ENCODE measurements at places on chromosomes 6 and 20. TPM values are rescaled to one million over a fixed set of nuclear protein-coding genes. Genes with fewer than 3 reads are reported as not detected.

Gene HINT3
- 10.4 TPM for polyA plus RNA-seq

Gene SLC35D3
- polyA plus RNA-seq = not detected

Gene VSX1
- not detected for polyA plus RNA-seq

Gene NRN1
- 0.61 TPM for polyA plus RNA-seq

Gene BLOC1S5
- polyA plus RNA-seq = 27.9 TPM

Gene CGA
- polyA plus RNA-seq = not detected

Gene TIAM2
- polyA plus RNA-seq = 1.1 TPM

Gene ATP6V1G2
- polyA plus RNA-seq = 1.4 TPM

Gene TUBB1
- 0.10 TPM for polyA plus RNA-seq

Gene SPINT4
- polyA plus RNA-seq = not detected

Gene TSPO2
- polyA plus RNA-seq = not detected

Gene PRPH2
- polyA plus RNA-seq = 0.07 TPM

Gene ANKRD66
- not detected for polyA plus RNA-seq

Gene MAK
- polyA plus RNA-seq = not detected

Gene KCNK5
- 0.97 TPM for polyA plus RNA-seq

Gene CD24
- not detected for polyA plus RNA-seq

Gene WRNIP1
- polyA plus RNA-seq = 55.8 TPM

GRCh38 chr20:11128220-11128718, 454.5 kb upstream of the JAG1 start:
- H3K27me3 ChIP-seq = no peaks in the 10 kb centered on the region
- H3K4me1 ChIP-seq = no peaks in the 10 kb centered on the region
- no peaks in the 10 kb centered on the region for H3K36me3 ChIP-seq

DNA sequence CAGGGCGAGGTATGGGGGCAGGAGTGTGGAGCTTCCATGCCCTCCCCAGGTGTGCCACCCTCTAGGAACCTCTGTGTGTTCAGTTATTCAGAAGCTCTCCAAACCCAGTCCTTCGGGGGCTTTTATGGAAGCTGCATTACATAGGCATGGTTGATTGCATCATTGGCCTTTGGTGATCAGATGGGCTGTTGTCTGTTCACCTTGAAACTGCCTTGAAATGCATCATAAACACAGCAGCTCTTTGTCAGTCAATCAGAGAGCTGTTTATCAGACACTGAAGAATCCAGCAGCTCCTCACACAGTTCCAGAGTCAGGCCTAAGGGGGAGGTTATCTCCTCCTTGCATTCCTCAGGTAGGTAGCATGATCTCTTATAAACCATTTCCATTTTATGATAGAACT, 62.4 kb downstream of the E2F3 start:
- DNase-seq = no peak
- H3K27ac ChIP-seq = no peak overlapping the region
- H3K36me3 ChIP-seq = no peaks in the 10 kb centered on the region

GRCh38 chr6:75499640-75500039, 6.0 kb upstream of the FILIP1 start:
- H3K36me3 ChIP-seq = no peaks in the 10 kb centered on the region
- DNase-seq = no peak
- peaks cover 7% of the 10 kb centered on the region for H3K4me1 ChIP-seq
- no peak overlapping the region for H3K4me3 ChIP-seq
- H3K27me3 ChIP-seq = no peaks in the 10 kb centered on the region
- H3K27ac ChIP-seq = no peak overlapping the region

GRCh38 chr6:143940011-143940597, 68.0 kb downstream of the PLAGL1 start:
- H3K4me1 ChIP-seq = peaks cover 4% of the 10 kb centered on the region
- H3K4me3 ChIP-seq = no peak overlapping the region
- DNase-seq = peak; percentile 45
- H3K27ac ChIP-seq = no peak overlapping the region
- no peaks in the 10 kb centered on the region for H3K36me3 ChIP-seq

- no peak overlapping the region for H3K4me3 ChIP-seq
- no peak for DNase-seq
- no peak overlapping the region for H3K27ac ChIP-seq
- peaks cover 21% of the 10 kb centered on the region for H3K4me1 ChIP-seq
These were observed 44.6 kb downstream of the SESN1 start for GRCh38 chr6:109050012-109050411.

GRCh38 chr6:41691426-41692079, 43.9 kb downstream of the TFEB start:
- DNase-seq = no peak
- no peak overlapping the region for H3K4me3 ChIP-seq
- H3K4me1 ChIP-seq = no peaks in the 10 kb centered on the region
- no peaks in the 10 kb centered on the region for H3K27me3 ChIP-seq
- H3K36me3 ChIP-seq = no peaks in the 10 kb centered on the region
- H3K27ac ChIP-seq = no peak overlapping the region

DNA sequence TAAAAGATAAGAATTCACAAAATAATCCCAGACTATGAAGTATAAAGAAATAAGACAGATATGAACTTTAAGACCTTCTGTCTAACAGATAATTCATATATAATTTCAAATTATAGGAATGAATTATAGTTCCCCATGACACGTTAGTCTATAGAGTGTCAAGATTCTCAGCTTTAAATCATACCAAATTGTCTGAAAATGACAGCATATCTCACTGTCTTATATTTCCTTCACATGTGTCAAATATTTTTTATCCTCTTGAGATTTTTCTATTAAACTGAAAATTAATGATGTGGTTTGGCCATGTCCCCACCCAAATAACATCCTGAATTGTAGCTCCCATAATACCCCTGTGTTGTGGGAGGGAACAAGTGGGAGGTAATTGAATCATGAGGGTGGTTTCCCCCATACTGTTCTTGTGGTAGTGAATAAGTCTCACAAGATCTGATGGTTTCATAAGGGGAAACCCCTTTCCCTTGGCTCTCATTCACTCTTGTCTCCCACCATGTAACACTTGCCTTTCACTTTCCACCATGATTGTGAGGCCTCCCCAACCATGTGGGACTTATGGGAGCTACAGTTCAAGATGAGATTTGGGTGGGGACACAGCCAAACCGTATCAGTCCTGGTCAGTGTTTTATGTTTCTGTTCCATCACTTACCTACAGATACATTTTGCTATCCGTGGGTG, 825.3 kb upstream of the GJE1 start:
- no peak overlapping the region for H3K4me3 ChIP-seq
- H3K27ac ChIP-seq = no peak overlapping the region
- H3K27me3 ChIP-seq = no peaks in the 10 kb centered on the region
- H3K4me1 ChIP-seq = no peaks in the 10 kb centered on the region

DNA sequence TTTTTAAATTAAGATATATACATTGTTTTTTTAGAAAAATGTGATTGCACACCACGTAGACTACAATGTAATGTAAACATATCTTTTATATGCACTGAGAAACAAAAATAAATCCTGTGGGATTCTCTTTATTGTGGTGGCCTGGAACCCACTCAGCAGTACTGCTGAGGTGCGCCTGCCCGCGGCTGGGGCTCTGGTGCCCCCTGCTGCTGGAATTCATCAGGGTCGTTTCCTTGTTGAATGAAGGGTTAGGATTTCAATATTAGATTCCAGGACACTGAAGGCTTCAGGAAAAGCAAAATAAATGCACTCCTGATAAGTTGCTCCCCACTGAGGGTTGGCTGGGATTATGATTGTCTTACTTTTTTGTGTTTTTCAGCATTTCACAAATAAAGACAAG, 175.8 kb upstream of the GGTLC1 start:
- DNase-seq = no peak
- no peaks in the 10 kb centered on the region for H3K27me3 ChIP-seq
- no peak overlapping the region for H3K27ac ChIP-seq
- no peak overlapping the region for H3K4me3 ChIP-seq

- no peaks in the 10 kb centered on the region for H3K4me1 ChIP-seq
- no peaks in the 10 kb centered on the region for H3K36me3 ChIP-seq
- H3K27ac ChIP-seq = no peak overlapping the region
- no peaks in the 10 kb centered on the region for H3K27me3 ChIP-seq
- H3K4me3 ChIP-seq = no peak overlapping the region
These were observed 491.8 kb downstream of the BTBD3 start for GRCh38 chr20:12409501-12409900.

DNA sequence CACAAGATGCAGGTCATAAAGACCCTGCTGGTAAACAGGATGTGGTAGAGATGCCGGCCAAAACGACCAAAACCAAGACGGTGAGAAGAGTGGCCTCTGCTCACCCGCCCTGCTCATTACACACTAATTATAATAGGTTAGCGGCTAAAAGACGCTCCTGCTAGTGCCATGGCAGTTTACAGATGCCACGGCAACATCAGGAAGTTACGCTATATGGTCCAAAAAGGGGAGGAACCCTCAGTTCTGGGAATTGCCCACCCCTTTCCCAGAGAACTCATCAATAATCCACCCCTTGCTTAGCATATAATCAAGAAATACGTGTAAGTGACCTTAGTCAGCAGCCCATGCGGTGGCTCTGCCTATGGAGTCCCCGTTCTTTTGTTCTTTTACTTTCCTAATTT, 17.6 kb downstream of the BHLHE23 start:
- H3K27me3 ChIP-seq = no peaks in the 10 kb centered on the region
- DNase-seq = no peak
- peak overlapping the region; percentile 48 for H3K4me3 ChIP-seq
- peaks cover 5% of the 10 kb centered on the region for H3K4me1 ChIP-seq

- no peaks in the 10 kb centered on the region for H3K27me3 ChIP-seq
- peaks cover 7% of the 10 kb centered on the region for H3K4me1 ChIP-seq
- no peak for DNase-seq
- no peak overlapping the region for H3K4me3 ChIP-seq
- no peak overlapping the region for H3K27ac ChIP-seq
These were observed 30.4 kb downstream of the JARID2 start for GRCh38 chr6:15276036-15276985.

GRCh38 chr6:1479095-1479494, 89.7 kb downstream of the FOXF2 start:
- no peaks in the 10 kb centered on the region for H3K4me1 ChIP-seq
- peaks cover 6% of the 10 kb centered on the region for H3K27me3 ChIP-seq
- H3K4me3 ChIP-seq = no peak overlapping the region
- no peak for DNase-seq
- no peak overlapping the region for H3K27ac ChIP-seq
- H3K36me3 ChIP-seq = no peaks in the 10 kb centered on the region

- H3K27ac ChIP-seq = no peak overlapping the region
- H3K27me3 ChIP-seq = no peaks in the 10 kb centered on the region
- H3K36me3 ChIP-seq = no peaks in the 10 kb centered on the region
- no peaks in the 10 kb centered on the region for H3K4me1 ChIP-seq
These were observed 471.3 kb downstream of the C6orf118 start for GRCh38 chr6:164838068-164838615.

DNA sequence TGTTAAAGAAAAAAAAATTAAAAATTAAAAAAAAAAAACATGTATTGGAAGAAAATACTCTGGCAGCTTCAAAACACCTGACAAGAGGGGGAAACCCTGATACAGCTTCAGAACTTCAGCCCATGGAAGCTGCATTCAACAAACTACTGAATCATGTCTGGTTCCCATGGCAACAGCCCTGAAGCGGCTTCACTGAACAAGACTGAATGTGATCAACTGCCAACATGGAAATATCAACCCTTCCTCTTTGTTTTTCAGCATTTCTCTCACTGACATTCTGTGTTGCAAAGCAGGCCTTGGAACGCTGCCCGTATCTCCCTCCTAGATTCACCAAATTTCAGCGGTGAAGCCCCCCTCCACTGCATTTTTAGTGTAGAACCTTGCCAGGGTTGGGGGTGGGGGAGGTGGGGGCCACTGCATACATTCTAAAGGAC, 91.3 kb upstream of the SHLD1 start:
- peak overlapping the region; percentile 24 for H3K27ac ChIP-seq
- H3K4me3 ChIP-seq = no peak overlapping the region
- no peaks in the 10 kb centered on the region for H3K27me3 ChIP-seq
- peaks cover 7% of the 10 kb centered on the region for H3K4me1 ChIP-seq

- no peaks in the 10 kb centered on the region for H3K27me3 ChIP-seq
- H3K4me1 ChIP-seq = peaks cover 3% of the 10 kb centered on the region
- H3K36me3 ChIP-seq = peaks cover 69% of the 10 kb centered on the region
- H3K27ac ChIP-seq = no peak overlapping the region
- DNase-seq = no peak
These were observed 9.5 kb downstream of the MTCH1 start for GRCh38 chr6:36976509-36976908.

DNA sequence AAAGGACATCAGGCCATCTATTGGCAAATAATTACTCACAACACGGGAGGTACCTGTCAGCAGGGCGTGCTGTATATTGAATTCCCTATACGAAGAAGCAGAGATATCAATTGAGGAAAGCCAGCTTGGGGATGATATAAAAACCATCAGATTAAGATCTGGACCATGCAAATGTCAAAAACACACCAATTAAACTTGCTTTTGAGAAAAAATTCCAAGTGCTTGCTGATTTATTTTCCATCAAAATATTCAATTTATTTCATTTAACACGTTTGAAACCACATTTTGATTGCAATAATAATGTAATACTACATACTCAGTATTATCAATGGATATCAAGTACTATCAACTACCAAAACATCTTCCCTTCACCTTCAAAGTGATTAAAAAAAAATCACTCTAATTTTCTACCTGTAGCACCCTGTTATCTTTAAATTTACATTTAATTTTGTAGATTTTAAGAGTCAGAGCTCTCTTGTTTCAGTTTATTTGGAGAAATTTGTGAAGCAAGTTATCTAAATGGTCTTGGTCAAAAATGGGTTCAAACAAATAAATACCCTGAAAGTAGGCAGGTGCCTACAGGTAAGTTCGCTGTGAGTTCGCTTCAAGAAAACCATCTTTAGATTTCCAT, 6.8 kb upstream of the TBX18 start:
- no peaks in the 10 kb centered on the region for H3K4me1 ChIP-seq
- no peaks in the 10 kb centered on the region for H3K36me3 ChIP-seq
- peaks cover 13% of the 10 kb centered on the region for H3K27me3 ChIP-seq
- no peak for DNase-seq
- no peak overlapping the region for H3K27ac ChIP-seq

GRCh38 chr6:127879685-127880084, 21.2 kb downstream of the THEMIS start:
- H3K4me1 ChIP-seq = peaks cover 67% of the 10 kb centered on the region
- H3K36me3 ChIP-seq = no peaks in the 10 kb centered on the region
- no peaks in the 10 kb centered on the region for H3K27me3 ChIP-seq
- H3K4me3 ChIP-seq = no peak overlapping the region
- DNase-seq = peak; percentile 6
- H3K27ac ChIP-seq = no peak overlapping the region

DNA sequence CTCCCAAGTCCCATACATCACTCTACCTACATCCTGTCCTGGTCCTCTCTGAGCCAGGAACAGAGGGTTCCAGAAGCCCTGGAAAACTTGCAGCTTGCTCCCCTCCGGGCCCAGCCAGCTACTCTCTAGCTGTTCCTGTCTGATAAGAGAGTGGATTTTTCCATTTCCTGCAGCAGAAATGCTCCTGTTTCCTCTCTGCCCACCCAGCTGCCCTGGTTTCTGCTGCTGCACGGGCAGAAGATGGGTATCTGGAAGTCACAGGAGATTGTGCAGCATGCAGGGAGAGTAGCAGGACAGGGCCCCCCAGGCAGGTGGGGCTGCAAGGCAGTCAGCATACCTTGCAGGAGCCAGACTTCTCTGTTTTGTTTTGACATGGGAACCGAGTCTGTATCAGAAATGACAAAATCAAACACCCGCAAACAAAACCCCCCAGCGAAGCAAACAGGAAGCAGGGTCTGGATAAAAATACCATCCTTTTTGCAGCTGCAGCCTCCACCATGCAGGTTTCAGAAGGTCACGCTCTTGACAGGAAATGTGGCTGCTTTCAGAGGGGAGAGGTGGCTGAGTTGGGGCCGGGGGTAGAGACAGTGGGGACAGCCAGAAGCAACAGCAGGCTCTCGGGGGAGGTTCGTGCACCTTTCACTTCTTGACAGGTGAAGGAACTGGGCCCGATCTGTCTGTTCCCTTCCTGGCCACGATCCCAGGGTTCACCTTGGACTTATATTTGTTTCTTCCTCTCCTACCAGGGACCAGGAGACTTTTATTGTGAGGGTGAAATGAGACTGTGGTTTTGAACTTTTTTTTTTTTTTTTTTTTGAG, 50.8 kb upstream of the FAM83D start:
- H3K27me3 ChIP-seq = no peaks in the 10 kb centered on the region
- peak; percentile 90 for DNase-seq
- H3K4me1 ChIP-seq = peaks cover 65% of the 10 kb centered on the region
